Stimulated activated CD4-positive, alpha-beta T cell treated with anti-CD3 and anti-CD28 coated beads, Interleukin-4, amount 100 ng/mL, for 24 hours (primary cell): ENCODE measurements at places on chromosomes 6 and 20.

GRCh38 chr20:7841971-7842310 is 98.3 kb downstream of the HAO1 start:
- DNase-seq, result no peak

GRCh38 chr6:152671171-152671570 is 26.5 kb upstream of the MYCT1 start:
- DNase-seq, result no peak

DNA sequence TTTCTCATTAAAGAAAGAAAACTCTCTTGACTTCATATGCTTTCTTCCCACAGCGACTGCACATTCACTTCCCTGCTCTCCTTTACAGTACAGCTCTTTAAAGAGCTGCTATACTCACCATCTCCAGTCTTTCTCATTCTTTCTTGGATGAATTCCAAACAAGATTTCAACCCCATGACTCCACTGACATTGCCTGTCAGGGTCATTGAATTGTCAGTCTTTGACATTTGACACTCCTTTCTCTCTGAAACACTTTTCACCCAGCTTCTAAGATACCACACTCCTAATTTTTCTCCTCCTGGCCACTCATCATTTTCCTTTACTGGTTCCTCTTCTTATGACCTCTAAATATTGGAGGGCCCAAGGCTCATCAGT is 811 bp upstream of the ARMH2 start:
- no peak for DNase-seq

GRCh38 chr20:22810030-22810429 is 225.1 kb upstream of the SSTR4 start:
- DNase-seq, result no peak

DNA sequence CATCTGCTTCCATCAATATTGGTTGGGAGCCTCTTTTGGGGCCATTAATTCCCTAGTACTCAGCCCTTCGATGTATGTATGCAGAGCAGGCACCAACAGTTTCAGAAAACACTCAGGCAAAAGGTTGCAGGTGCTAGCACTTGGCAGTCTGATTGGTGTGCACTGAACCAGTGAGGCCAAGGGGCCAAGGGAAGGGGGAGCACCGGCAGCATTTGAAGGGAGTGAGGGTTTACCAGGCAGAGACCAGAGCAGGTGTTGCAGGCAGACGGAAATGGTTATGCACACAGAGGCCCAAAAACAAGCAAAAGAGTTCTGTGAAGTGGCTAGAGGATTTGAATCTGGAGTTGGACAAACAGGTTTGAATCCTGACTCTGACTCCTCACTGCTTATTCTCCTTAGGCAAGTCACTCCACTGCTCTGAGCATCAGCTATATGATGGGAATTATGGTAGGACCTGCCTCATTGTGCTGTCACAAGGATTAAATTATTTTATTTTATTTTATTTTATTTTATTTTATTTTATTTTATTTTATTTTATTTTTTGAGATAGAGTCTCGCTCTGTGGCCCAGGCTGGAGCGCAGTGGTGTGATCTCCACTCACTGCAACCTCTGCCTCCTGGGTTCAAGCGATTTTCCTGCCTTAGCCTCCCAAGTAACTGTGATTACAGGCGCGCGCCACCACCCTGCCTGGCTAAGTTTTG is 58.1 kb upstream of the SHLD1 start:
- DNase-seq, result no peak

- no peak for DNase-seq
Observed at GRCh38 chr6:135280375-135281136, 99.4 kb downstream of the MYB start.

DNA sequence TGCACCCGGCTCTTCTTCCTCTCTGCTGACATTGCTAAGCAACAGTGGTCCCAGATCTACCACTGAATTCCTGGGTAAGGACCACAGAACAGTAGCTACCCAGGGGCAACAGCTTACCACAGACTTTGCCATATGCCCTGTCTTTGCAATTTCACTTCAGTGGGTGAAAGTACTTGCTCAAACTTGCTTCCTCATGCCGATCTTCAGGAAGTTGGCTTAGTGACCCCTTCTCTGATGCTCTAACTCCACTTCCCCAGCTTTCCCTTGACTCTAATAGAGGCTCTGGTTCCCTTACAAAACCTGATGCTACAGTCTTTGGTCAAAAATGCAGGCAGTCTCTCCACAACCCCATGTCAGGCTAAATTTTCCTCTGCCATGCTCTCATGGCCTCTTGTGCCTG is 3.3 kb upstream of the TAAR5 start:
- DNase-seq, result no peak

DNA sequence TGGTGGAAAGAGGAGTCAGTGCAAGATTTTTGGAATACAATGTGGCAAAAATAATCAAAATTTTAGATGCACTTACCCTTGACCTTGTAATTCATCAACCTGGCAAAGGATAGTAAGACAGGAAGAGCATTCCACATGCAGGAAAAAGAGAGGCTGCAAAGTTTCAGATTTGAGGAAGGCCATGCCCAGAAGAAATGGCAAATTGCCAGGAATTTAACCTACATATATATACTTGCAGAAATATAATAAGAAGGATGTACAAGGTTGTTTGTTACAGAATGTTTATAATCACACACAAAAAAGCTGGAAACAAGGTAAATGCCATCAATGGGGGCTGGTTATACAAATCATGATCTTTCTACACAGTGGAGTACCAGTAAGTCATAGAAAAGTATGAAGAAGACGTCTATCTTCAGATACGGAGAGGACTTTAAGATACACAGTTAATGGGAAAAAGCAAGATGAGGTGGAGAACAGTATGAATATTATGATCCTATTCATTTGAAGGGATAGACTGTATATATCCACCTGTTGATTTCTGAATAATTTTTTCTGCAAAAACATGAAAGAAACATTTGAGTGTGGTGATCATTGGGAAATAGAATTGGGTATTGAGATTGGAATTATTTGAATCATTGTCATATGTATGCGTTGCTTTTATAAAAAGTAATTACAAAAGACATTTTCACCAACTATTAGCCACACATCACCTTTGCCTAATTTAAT is 253.8 kb downstream of the TBC1D7 start:
- DNase-seq, result no peak

DNA sequence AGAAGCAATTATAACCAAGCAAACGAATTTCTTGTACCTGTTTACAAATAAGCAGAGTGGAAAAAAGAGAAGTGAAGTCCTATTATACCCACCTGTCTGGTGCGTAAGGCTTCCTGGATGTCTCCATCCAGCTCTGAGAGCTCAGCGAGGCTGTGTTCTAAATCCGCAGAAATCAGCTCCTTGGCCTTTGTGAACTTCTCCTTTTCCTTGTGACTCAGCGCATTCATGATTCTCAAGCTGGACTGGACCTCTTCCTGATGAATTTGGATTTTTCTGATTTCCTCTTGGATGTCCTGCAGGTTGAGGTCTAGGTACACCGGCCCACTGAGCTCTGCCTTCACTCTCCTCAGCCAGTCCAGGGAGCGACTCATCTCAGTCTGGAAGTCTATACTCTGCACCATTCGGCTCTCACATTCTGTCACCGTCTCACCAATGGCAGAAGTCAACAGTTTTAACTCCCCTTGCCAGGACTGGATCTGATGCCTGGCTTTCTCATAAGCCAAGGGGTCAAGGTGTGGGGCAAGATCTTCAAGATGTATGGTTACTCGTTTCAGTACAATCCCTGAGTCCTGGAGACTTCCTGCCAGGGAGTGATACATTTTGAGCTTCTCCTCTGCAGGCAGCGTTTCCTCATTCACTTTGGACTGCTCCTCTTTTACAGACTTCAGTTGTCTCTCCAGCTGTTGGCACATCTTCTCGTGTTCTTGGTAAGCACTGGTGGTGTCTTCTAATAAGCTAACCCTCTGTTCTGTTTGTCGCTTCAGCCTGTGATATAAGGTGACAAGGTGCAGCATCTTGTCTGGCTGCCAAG is 307.3 kb downstream of the SYNE1 start:
- no peak for DNase-seq

GRCh38 chr6:29730575-29731126 is 7.4 kb downstream of the HLA-F start:
- DNase-seq, result no peak

GRCh38 chr6:10591422-10592160 is 70.4 kb downstream of the GCNT2 start:
- DNase-seq, result no peak

DNA sequence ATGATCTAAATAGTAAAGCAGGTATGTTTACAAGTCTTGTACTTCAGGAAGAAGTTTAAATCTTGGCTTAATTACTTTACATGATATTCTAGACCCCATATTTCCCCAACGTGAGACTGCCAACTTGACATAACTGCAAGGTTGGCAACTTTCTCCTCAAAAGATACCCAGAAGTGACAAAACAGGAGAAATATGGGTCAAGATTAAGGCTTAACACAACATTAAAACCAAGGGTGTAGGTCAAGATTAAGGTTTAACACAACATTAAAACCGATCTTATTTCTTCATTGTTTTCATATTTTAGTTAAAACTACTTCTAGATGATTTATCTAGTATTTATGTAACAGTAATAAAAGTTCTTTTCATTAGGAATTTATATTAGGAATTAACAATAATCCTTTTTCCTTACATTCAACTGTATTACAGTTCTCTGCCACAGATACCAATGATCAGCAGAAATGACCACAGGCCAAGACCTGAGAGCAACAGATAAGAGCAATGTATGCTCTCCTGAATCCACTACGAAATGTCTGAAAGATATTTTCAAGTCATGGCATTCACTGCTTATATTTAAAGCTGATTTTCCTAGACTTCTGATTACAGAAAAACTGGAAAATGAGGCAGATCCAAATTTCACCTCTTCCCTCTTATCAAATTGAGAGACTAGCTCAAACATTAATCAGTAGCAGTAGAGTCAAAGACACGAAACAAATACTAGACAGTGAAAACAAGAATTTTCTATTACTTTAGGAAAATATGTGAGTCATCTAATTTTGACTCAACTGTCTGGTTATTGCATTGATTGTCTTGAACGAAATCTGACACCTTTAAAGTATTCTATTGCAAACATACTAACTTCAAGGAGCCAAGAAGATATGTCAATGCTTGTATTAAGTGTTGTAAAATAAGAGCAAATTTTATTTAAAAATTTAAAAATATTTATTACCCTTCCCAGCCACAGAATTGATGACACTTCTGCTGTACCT is 72.3 kb downstream of the RNGTT start:
- no peak for DNase-seq

DNA sequence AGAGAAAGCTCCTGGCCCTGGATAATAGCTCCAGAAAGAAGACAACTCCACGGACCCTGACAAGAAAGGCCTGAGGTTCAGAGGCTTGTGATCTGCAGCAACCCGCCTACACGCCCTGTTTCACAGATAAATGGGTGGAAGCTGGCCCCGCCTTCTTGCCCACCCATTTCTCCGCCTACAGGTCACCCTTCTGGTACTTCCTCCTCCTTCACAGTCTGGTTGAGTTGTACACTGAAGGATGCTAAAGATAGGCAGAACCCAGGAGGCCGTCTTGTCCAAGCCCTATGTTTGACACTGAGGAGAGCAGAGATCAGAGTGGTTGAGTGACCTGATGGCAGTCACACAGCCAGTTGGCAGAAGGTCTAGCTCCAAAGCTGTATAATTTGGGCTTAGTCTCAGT is 34.2 kb upstream of the MDGA1 start:
- peak; percentile 49 for DNase-seq

DNA sequence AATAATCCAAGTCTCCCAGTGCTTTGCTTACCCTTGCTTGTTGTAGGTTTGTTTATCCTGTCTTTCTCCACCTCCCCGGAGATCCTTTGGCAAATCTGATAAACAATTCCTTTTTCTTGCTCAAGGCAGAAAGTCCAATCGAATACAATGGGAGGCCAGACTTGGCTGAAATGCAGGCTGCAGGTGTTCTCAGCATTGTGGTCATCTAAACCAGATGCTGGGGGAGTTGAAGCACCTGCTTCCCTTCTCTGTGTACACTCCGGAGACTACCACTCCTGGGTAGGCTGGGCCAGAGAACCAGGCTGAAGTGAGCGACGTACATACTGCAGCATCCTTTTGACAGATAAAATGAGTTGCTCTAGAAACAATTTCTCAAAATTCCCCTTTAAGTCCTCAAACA is 82.6 kb upstream of the PREP start:
- no peak for DNase-seq

DNA sequence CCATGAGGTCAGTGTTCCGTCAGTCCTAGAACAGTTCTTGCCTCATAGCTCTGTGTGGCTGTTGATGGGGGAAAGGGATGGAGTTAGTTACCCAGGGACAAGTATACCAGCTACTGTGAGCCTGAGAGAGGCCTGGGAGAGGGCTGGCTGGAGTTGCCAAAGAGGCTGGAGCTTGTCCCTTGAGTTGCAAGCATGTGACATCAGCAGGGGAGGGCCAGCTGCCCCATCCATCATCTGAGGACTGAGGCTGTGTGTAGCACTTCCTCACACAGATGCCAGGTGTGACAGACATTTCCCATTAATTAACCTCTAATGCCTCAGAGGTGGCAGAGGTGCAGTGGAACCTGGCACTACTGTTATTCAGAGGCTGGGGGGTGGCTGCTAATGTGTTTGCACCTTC is 131.6 kb downstream of the PHACTR3 start:
- no peak for DNase-seq

DNA sequence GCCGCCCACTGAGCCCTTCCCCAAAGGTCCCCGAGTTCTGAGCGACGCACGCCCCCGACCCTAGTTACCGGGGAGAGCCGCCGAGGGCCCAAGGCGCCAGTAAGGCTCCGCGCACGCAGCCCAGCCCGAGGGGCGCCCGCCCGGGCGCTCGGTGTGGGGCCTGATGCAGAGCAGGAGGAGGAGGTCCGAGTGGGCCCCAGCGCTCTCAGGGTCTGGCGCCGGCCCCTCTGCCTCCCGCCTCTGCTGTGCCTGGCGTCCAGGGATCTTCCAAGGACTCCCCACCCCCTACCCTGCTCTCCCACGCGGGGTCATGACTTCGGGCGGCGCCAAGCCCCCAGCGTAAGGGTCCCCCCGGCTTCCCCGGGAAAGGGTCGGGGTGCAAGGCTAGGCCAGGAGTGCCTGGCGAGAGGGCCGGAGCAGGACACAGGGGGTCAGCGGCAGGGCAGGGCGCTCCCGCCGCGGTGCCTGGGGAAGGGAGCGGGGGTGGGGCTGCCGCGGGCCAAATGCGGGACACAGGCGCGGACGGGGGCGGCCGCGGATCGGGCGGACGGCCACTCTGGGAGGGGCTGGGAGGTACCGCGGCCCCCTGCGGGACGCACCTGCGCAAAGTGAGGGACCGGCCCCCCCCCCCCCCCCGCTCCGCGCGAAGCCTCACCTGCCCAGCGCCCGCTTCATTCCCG is 637 bp downstream of the ABHD12 start:
- DNase-seq, result peak; percentile 23

DNA sequence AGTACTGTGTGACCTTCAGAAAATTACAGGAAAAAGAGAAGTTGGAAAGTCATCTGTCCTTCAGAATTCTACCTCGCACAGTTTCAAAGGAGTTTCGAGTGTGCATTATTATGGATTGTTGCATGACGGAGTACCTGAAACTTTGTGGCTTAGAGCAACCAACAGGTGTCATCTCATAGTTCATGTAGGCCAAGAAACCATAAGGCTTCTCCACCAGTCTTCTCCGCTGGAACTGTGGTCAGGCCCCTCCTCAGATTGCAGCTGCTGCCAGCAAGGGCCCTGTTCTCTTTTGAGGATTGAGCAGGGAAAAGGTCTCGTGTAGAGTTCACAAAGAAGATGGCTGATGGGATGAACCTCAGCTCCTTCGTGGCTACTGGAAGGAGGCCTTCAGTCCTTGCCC is 151.2 kb upstream of the THBS2 start:
- DNase-seq, result no peak
